Activated CD4-positive, alpha-beta T cell treated with anti-CD3 and anti-CD28 coated beads, Interleukin-2, amount 50 U/mL, for 48 hours (primary cell): ENCODE measurements at places on chromosomes 3 and 15.

- no peak for DNase-seq
Measured at GRCh38 chr3:150114873-150115540, 144.3 kb upstream of the PFN2 start.

- no peak for DNase-seq
Measured at GRCh38 chr15:66935688-66936087, 129.7 kb upstream of the SMAD3 start.

DNA sequence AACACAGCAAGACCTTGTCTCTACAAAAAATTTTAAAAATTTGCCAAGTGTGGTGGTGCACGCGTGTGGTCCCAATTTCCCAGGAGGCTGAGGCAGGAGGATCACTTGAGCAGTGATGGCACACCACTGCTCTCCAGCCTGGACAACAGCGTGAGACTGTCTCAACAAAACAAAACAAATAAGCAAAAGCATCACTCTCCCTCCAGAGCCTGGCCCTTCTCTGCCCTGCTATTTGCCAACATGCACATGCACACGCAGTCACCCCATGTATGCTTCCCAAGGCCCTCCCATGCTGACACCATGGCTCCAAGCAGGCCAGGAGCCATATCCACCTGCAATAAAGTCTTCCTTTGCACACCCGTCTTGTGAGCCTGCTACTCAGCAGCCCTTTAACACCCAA, 2.1 kb downstream of the KIF9 start:
- no peak for DNase-seq

GRCh38 chr3:101813817-101814440, 34.9 kb downstream of the NXPE3 start:
- no peak for DNase-seq

DNA sequence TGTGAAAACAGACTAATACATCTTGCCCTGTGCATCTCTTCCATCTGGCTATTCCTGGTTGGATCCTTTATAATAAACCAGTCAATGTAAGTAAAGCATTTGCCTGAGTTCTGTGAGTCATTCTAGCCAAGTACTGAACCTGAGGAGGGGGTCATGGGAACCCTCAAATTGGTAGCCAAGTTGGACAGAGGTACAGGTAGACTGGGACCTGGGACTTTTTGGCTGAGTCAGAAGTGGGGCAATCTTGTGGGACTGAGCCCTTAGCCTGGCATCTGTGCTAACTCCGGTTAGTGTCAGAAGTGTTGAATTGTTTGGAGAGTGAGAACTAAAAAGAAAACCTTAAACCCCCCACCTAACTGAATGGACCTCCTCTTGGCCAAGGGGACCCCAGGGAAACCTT, 21.0 kb upstream of the LIMD1 start:
- DNase-seq, result no peak

DNA sequence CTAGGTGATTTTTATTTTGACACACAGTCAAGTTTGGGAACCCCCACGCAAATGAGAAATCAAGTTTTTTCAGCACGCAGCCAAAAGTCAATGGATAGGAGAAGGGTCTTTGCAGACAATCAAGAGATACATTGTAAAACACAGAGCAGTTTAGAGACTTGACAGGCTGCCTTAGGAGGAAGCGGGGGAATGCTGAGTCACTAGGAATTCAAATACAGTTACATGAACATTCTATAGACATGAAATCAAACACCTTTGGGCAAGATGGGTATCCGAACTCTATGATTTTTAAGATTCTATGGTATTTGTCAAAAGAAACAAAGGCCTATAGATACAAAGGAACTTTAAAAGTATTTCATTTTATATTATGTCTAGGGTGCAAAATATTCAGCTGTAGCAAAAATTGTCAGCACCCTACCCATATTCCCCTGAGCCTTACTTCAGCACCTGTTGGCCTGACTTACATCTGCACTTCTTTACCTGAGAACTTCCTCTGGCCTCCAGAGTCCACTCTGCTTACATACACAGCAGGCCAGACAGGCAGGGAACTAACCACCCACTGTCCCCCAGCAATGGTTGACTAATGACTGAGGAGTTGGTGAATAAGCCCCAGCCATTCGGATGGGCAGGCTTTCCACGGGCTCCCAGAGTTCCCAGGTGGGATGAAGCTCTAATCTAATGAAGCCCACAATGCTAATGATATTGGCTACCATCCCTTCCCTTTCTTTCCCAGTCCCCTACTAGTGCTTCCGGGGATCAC, 289.3 kb upstream of the RORA start:
- no peak for DNase-seq

DNA sequence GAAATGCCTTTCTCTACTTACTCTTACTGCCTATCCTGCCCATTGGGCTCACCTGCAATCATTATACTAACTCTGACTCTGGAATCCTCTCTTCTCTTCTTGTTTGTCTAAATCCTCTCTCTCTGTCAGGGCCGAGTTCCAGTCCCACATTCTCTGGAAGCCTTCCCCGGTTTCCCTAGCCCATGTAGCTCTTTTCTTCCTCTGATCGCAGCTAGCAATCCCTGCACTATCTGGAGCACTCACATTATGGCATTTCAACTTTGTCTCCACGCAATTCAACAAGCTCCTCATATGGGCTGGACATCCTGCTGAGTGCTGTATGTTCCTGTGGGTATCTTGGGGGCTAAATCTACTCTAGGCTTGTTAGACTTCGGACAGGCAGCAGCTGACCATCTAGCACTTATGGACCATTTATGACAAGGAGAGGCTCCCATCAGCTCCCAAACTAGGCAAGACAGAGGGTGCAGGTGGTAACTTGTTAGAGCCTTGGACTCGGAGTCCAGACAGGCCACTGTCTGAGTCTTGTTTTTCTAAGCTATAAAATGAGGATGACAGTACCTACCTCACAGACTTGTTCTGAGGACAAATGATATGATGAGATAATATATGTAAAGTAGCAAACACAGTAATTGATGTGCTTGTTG, 58.3 kb downstream of the EPHB3 start:
- no peak for DNase-seq

DNA sequence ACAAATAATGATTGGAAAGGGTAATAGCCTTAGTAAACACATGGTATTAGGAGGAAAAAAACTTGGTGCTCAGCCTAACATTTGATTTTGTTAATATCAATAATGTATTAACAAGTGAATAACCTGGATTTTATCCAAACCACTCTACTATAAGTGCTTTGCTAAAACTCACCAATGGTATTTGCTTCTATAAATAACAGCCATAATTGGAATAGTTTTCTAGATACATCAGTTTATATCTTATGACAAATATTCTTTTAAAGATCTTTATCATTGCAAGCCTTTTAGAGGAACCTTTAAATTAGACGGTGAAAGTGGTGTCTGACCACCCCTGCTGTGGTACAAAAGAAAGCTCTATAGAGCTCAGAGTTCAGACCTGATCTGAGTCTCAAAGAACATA, 123.9 kb downstream of the SHOX2 start:
- no peak for DNase-seq

GRCh38 chr15:92385096-92385495, 8.6 kb upstream of the ST8SIA2 start:
- no peak for DNase-seq

DNA sequence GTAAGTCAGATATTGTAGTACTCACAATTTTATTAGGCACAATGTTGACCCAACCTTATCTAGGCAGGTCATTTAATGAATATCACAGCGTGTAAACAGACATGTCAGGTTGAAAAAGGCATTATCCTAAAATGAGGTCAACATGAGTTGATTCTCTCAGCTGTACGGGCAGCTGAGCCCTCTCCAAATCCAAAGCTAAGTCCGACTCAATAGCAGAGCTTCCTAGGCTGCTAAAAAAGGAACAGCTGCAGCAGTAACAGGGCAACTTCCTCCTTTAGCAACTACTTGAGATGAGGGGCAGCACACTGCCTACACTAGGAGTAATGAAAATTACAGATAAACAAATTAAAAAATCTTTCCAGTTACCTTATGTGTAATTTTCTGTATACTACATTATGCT, 189.2 kb downstream of the CADM2 start:
- no peak for DNase-seq

- no peak for DNase-seq
Measured at GRCh38 chr15:79190093-79190492, 92.4 kb upstream of the ANKRD34C start.

DNA sequence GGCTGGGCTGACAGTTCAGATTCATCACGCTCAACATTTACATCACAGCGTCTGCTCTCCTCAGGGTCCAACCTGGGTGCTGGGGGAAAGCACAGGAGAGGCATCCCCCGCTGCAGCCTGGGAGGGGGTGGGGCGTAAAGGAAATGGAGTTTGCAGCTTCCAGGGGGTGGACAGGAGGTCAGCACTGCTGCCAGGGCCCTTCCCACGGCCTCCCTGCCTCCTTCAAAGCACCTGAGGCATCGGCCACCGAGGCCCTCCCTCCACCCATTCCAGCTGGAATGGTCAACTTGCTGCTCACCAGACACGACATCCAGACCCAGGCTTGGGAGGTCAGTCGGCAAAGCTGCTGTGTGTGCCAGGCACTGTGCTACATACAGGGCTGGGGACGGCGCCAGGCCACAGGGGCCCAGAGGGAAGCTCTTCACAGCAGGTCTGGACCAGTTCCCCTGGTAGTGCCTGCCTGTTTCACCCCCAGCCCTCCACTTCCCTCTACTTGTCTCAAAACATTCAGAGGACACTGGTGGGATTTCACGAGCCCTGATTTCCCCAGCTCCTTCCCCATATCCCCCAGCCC, 120.7 kb downstream of the ANP32A start:
- DNase-seq, result no peak

GRCh38 chr3:115218859-115219258, 71.8 kb upstream of the ZBTB20 start:
- DNase-seq, result no peak

DNA sequence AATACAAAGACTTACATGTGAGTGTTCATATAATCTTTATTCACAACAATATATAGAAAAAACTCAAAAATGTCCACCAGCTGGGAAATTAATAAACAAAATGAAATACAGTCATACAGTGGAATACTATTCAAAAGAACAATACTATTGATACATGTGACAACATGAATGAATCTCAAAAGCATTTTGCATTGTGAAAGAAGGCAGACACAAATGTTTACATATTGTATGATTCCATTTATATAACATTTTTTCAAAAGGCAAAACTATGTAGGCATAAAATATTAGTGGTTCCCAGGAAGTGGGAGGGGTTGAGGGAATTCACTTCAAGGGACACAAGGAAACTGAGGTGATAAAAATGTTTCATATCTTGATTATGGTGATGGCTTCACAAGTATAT, 303.2 kb downstream of the CTNNB1 start:
- no peak for DNase-seq

- DNase-seq, result no peak
Measured at GRCh38 chr3:29324180-29324651, 43.3 kb downstream of the RBMS3 start.

DNA sequence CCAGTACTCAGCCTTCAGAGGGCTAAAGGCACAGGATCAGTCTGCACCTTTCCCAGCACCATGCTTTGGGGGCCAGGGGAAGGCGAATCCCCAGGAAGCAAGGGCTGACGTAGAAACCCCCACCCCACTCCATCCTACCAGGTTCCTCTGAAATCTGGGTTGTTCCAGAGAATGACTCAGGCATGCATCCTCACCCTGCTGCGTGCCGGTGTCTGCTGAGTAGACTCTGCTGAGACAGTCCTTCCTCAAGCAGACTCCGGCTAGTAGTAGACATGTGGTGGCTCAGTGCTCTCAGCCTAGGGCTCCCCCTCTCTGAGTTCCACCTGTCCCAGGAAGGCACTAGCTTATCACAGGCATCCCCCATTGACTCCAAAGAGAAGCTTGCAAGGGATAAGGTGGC, 9.0 kb downstream of the TMEM43 start:
- DNase-seq, result no peak

GRCh38 chr3:31892916-31893573, 88.0 kb downstream of the OSBPL10 start:
- DNase-seq, result no peak

DNA sequence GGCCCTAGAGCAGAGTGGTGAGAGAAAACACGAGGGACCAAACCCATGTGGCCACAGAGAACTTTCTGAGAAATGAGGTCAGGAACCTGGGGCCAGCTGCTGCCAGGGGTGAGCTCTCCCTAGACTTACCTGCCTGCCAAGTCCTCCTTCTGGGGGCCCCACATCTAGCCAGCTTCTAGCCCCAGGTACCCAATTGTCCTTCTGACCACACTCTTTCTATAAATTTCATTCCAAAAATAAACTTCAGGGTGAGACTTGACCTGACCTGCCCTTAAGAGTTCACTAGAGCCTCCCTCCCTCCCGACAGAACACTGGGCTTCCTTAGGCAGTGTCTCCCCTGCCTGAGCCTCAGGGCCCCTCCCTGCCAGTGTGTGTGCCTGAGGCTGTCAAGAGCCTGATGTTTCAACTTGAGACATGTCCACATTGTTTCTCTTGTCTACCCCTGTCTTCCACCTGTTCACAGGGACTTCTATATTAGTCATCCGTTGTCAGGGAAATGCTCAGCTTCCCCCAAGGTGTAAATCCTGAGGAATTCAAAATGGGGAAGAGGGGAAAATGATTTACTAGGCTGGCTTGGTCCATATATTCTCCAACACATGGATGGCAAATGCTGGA, 312.8 kb upstream of the TLE3 start:
- no peak for DNase-seq

GRCh38 chr15:56327721-56328502, 37.3 kb upstream of the TEX9 start:
- no peak for DNase-seq

- no peak for DNase-seq
Measured at GRCh38 chr3:178494386-178494785, 41.9 kb upstream of the KCNMB2 start.

GRCh38 chr15:32716915-32717425, 834 bp upstream of the GREM1 start:
- DNase-seq, result no peak

DNA sequence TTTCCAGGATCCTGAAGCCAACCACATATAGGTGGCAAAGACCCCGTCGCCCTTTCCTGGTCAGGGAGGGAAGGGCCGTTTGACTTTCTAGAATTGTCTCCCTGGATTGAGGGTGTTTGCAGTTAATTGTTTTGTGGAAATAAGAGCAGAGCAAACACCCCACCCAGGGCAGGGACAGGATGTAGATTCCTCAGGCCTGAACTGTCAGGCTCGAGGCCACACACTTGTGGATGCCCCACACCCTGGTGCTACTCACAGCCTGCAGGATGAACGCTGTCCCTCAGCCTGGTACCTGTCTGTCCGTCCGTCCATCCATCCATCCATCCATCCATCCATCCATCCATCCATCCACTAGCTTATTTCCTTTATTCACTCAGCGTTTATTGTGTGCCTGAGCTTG, 29.9 kb upstream of the FLNB start:
- no peak for DNase-seq

GRCh38 chr3:32780071-32780734, 37.6 kb upstream of the TRIM71 start:
- no peak for DNase-seq

DNA sequence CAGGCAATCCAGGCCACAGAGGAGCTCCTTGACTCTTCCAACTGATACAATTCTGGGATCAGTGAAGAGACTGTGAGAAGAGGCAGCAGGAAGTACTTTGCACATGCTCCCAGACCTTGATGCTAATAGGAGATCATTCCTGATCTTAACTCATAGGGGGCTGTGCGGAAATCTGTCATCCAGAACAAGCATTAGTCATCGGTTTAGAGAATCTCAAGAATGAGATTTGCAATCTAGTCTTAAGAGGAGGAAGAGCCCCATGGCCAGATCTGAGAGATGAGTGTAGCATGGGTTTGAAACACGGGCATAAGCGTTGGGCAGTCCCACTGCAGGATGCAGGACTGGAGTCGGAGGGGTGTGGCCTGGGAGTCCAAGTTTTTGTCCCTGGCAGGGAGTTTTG, 1081.1 kb downstream of the NAALADL2 start:
- DNase-seq, result no peak

- DNase-seq, result no peak
Measured at GRCh38 chr3:42980209-42980608, 1.1 kb downstream of the GASK1A start.

- DNase-seq, result no peak
Measured at GRCh38 chr3:187648177-187648576, 22.0 kb downstream of the SST start.
